Activated naive CD4-positive, alpha-beta T cell treated with anti-CD3 and anti-CD28 coated beads, Interleukin-2, amount 10 ng/mL, durations not matched to agents 7 days and 5 days (primary cell): ENCODE measurements at places on chromosomes 4 and X.

GRCh38 chr4:153579872-153580271 lies 104.2 kb upstream of the TLR2 start:
- peaks cover 37% of the 10 kb centered on the region for H3K4me1 ChIP-seq
- H3K27ac ChIP-seq = no peak overlapping the region
- no peak overlapping the region for H3K4me3 ChIP-seq
- no peaks in the 10 kb centered on the region for H3K27me3 ChIP-seq

DNA sequence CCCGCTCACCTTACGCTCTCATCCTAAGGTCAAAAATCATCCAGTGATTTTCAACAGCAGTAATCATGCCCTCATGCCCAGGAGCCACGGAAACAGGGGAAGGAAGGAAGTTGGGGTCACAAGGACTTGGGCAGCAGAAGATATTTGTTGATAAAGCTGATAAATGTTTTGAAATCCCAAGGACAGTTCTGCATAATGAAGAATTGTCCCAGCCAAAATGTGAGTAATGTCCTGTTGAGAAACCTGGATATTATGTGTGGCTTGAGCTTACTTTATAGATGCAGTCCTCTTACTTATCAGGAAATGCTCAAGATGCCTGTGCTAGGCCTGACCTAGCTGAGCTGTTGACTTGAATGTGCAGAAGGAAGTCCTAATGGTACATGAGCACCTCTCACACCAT lies 263.0 kb upstream of the ZFP42 start:
- no peak overlapping the region for H3K4me3 ChIP-seq
- no peaks in the 10 kb centered on the region for H3K4me1 ChIP-seq
- no peak overlapping the region for H3K27ac ChIP-seq
- H3K27me3 ChIP-seq = no peaks in the 10 kb centered on the region

DNA sequence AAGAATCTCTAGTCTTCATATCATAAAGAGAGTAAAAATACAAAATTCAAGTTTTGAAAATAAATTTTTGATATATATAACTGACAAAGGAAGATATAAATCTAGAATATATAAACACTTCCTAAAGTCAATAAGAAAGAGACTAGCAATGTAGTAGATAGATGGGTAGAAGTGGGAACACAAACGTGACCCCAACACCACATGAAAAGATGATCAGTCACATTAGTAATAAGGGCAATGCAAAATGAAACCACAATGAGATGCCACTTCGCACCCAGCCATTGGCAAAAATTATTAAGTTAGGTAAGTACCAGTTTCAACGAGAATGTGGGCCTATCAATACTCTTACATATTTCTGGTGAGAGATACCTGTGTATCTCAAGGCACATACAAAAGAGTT lies 106.5 kb downstream of the EGF start:
- H3K4me3 ChIP-seq = no peak overlapping the region
- H3K27ac ChIP-seq = no peak overlapping the region
- H3K4me1 ChIP-seq = no peaks in the 10 kb centered on the region
- no peaks in the 10 kb centered on the region for H3K36me3 ChIP-seq

DNA sequence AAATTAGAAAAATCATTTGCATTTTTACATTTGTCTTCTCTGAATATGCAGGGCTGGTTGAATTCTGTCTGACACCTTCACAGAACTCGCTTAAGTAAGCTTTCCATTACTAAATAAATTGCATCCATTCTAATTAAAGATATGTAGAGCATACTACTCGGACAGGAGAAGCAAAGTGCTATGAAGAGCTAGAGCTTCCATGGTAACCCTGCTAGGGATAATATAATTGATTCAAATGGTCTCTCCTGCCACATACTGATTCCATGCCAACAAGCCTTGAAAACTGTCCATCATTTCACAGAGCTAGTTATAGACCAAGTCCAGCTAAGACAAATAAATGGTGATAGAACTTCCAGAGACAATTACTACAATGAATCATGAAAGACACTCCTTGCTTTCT lies 571.5 kb downstream of the KCNIP4 start:
- no peaks in the 10 kb centered on the region for H3K36me3 ChIP-seq
- H3K4me1 ChIP-seq = no peaks in the 10 kb centered on the region
- DNase-seq = no peak
- no peak overlapping the region for H3K4me3 ChIP-seq

DNA sequence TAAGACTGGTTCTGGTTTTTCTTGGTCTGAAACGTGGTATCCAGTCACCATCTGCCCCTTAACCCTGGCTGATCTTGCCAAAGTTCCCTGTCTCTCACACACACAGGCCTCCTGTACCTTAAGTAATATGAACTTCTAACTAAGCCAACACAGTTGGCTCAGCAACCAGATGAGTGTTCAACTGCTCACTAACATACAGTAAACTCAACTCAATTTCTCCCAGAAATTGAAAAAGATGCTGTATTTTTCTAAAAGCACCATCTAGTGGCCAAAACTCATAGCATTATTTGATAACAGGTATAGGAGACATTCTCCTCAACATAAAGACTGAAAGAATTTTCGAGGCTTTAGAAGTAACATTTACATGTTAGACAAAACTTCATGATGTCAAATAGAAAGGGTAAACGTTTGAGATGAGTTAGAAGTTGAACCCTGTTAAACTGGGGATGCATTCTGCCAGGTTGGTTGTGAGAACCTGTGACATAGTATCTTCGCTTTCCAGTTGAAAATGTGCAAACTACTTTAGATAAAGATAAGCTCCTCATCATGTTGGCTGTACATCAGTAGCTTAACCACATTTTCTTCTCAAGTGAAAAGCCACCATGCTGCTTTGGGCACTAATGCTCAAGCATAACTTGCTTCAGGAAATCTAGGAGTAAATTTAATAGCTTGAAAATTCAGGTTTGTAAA lies 31.2 kb downstream of the CCNI start:
- DNase-seq = no peak
- peaks cover 4% of the 10 kb centered on the region for H3K4me1 ChIP-seq
- no peak overlapping the region for H3K27ac ChIP-seq
- no peaks in the 10 kb centered on the region for H3K27me3 ChIP-seq

DNA sequence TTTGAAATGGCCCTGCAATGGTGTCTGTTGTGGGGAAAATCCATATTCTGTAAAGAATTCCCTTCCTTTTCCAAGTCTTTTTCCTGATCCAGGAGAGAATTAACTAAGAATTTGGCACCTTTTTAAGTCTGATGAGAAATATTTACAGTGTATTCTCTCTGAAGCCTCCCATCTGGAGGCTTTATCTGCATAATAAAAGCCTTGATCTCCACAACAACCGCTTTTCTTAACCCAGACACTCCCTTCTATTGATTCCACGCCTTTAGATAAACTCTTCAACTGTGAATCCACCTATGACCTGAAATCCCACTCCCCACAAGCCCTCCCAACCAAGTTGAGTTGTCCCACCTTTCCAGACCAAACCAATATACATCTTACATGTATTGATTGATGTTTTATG lies 43.1 kb upstream of the TMPRSS11E start:
- H3K36me3 ChIP-seq = no peaks in the 10 kb centered on the region
- no peaks in the 10 kb centered on the region for H3K4me1 ChIP-seq
- H3K4me3 ChIP-seq = no peak overlapping the region
- no peaks in the 10 kb centered on the region for H3K27me3 ChIP-seq
- DNase-seq = no peak

GRCh38 chr4:35760807-35761206 lies 483.5 kb downstream of the ARAP2 start:
- no peaks in the 10 kb centered on the region for H3K27me3 ChIP-seq
- H3K4me1 ChIP-seq = no peaks in the 10 kb centered on the region
- no peaks in the 10 kb centered on the region for H3K36me3 ChIP-seq
- no peak overlapping the region for H3K27ac ChIP-seq
- no peak for DNase-seq

GRCh38 chrX:103386332-103386731 lies 10.0 kb downstream of the BEX3 start:
- no peak for DNase-seq
- H3K27ac ChIP-seq = no peak overlapping the region
- H3K36me3 ChIP-seq = no peaks in the 10 kb centered on the region

- H3K27ac ChIP-seq = no peak overlapping the region
- H3K36me3 ChIP-seq = no peaks in the 10 kb centered on the region
- no peaks in the 10 kb centered on the region for H3K4me1 ChIP-seq
- no peak overlapping the region for H3K4me3 ChIP-seq
- DNase-seq = no peak
Measured at GRCh38 chrX:5702890-5703289, 525.8 kb downstream of the NLGN4X start.

DNA sequence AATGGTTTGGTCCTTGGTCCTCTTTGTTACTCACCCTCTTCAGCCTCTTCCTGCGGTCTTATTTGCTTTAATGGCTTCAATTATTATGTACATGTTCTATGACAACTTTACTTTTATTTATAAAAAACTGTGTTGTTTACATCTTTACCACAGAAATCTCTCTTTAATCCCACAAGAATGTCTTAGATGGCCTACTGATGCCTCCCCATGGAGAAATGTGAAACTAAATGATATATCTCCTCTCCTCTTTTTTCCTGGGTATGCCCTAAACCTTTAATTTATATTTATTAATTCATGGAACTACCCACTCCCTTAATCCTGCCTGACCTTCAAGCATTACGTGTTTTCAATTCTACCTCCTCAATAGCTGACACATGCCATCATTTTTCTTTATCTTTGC lies 573.2 kb downstream of the CENPC start:
- H3K4me3 ChIP-seq = no peak overlapping the region
- H3K36me3 ChIP-seq = no peaks in the 10 kb centered on the region
- no peak for DNase-seq
- H3K27me3 ChIP-seq = no peaks in the 10 kb centered on the region
- no peaks in the 10 kb centered on the region for H3K4me1 ChIP-seq
- H3K27ac ChIP-seq = no peak overlapping the region
